ENCODE measurements at places on chromosomes 2 and 18.

GRCh38 chr2:241844066-241844728 is 14.5 kb downstream of the PDCD1 start:
- DNase-seq, result peak; percentile 38

- peak; percentile 43 for DNase-seq
Observed at GRCh38 chr2:207046724-207047123, 107.4 kb downstream of the CPO start.

GRCh38 chr2:15603948-15604347 is 12.3 kb downstream of the DDX1 start:
- DNase-seq, result no peak

DNA sequence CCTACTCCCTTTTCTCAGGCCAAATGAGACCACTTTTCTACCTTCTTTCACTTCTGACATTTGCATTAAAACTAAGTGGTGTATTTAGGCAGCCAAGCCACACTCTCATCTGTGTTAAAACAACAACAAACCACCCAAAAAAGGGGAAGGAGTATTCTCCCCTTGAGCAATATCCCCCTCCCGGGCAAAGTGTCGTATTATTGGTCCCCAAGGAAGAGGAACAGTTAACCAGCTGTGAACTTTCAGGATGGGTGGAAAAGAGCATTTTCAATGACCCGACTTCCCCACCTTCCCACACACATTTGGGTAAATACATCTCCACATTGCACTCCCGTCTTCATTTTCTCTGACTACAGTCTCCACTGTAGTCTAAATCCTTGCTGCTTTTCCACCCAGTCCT is 44.3 kb downstream of the FEZ2 start:
- DNase-seq, result no peak

DNA sequence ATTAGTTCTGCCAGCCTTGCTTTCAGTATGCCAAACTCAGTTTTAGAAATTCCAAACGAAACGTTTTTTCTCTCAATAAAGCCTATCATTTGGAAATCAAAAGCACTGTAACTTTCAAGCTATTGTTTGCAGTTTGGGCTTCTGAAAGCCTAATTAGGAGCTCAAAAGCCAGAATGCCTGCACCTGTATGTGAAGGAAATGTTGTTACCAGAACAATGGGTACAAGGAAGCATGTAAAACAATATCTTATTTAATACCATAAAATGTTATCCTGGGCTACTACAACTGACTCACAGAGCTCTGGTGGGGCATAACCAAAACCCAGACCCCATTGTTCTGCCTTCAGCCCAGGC is 12.6 kb upstream of the GULP1 start:
- no peak for DNase-seq

- DNase-seq, result no peak
Observed at GRCh38 chr2:230348787-230349186, 21.8 kb downstream of the SP140L start.

GRCh38 chr18:55593888-55594287 is 5.9 kb upstream of the TCF4 start:
- DNase-seq, result no peak

DNA sequence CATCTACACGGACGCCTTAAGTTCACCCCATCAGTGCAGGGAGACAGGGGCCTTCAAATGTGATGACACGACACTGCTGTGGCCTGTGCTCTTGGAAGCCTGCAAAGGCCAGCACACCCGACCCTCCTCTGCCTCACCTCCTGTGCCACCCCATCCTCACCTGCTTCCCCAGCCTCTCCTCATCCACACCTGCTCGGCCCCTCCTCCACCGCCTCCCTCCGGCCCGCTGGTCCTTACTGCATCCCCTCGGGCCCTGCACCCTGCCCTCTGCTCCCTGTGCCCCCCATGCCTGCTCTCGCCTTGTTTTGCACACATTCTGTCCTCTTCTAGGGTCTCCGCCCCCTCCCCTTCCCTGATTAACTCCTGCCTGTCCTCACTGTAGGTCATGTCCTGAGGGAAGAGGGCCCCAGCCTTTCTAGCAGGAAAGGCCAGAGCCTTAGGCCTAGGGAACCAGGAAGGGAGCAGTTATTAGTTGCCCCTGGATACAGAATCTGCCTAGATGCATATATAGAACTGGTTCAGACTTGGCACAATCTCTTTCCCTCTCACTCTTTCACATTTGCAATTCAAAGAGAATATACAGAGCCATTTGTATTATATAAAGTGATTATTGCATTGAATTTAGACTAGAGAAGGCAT is 39.4 kb downstream of the TRAPPC12 start:
- no peak for DNase-seq

- DNase-seq, result no peak
Observed at GRCh38 chr2:47564129-47564528, 161.2 kb downstream of the MSH2 start.

DNA sequence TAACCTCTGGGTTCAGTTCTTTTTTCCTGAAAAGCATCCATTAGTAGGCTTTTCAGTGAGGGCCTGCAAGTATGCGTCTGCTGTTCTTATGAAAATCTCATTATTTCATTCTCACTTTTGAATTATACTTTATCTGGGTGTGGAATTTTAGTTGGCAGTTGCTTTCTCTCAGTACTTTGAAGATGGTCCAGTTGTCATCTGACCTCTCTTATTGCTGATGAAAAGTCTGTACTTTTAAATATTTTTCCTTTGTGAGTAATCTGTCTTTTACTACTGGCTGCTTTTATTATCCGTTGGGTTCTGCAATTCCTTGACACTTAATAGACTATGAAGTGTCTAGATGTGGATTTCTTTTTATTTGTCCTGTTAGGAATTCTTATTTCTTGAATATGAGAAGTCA is 307.8 kb downstream of the CYP26B1 start:
- DNase-seq, result no peak

Data from kidney capillary endothelial cell (primary cell).